ENCODE measurements at places on chromosomes 1 and 21.

DNA sequence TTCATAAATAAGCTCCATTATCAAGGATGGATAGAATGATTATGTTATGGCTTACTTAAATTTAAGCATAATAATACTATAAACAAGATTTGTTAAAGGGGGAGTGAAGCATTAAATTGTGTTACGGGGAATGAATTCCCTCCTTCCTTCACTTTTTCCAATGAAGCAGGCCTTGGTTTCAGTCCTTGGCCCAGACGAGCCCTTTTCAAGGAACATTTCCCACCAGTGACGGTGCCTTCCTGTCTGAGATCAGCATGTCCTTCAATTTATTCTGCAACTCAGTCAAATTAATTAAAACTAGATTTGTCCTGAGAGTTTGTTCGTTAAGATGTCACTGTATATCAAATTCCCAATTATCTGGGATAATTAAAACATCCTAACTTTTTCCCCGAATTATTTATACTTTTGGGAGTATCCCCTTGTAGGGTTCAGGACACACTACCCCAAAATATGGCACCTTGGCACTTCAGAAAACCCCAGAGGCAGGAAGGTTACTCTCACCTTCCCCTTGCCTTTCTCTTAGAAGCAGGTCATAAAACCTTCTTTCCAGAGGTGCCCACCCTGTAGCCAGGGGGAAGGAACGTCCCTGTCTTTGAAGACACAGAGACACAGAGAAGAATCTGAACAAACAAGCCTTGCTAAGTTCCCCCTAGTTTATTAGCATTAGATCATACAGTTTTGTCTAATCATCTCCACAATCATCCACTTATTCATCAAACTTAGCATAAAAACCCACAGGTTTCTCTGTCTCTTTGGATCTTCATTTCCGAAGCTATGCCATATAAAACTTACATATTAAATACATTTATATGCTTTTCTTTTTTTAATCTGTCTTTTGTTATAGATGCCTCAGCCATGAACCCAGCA, 86.2 kb upstream of the ARHGAP29 start:
- DNase-seq = no peak

DNA sequence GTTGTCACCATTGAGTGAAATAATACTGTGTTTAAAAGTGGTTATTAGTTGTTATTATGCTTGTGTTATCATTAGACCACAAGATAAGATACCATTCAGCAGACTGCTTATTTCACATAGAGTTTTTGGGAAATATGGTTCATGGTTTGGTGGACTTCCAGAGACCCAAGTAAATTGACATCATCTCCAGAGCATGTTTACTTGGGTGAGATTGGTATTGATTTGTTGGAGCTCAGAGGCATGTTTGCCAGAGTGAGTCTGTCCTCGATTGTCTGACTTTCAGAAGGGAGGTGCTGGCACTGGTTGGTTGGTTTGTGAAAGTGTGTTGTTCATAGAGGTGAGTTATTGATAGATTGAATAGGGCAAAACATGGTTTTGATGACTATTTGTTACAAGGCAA, 291.4 kb downstream of the TGFB2 start:
- DNase-seq = no peak

GRCh38 chr1:4119516-4120220, 219.6 kb upstream of the C1orf174 start:
- no peak for DNase-seq

GRCh38 chr21:45522381-45522780, 19.9 kb downstream of the SLC19A1 start:
- DNase-seq = no peak

GRCh38 chr1:54081306-54082270, 28.2 kb downstream of the TCEANC2 start:
- peak; percentile 44 for DNase-seq

GRCh38 chr1:98929437-98929836, 75.2 kb downstream of the PLPPR5 start:
- no peak for DNase-seq

DNA sequence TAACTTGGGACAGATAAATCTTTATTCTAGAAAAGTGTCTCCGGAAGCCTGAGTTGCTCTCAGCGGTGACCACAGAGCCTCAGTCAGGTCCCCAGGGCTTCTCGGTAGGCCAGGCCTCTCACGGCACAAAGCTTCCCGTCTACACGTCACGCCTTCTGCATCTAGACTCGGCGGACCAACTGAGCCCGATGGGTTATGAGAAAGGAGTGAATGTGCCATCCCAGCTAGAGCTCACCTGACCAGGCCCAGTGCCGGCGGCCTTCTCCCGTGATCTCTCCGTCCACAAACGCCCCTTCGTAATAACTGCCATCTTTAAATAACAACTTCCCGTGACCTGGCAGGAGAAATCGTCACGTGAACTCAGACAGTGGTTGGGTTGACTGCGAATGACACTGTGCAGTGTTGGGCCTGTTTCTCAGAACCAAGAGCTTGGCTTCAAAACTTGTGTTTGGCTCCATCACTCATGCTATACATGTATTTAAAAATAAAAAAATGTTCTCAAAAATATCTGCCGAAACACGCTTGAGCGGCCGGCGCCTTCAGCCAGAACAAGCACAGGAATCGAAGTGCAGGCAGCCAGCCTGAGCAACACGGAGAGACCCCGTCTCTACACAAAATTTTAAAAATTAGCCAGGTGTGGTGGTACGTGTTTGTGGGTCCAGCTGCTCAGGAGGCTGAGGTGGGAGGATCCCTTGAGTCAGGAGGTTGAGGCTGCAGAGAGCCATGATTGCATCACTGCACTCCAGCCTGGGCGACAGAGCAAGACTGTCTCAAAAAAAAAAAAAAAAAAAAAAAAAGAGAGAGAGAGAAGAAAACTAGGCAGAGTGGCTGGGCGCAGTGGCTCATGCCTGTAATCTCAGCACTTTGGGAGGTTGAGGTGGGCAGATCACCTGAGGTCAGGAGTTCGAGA, 3.1 kb downstream of the MORN1 start:
- DNase-seq = no peak

- DNase-seq = no peak
Observed at GRCh38 chr1:56496158-56496557, 83.2 kb downstream of the PLPP3 start.

DNA sequence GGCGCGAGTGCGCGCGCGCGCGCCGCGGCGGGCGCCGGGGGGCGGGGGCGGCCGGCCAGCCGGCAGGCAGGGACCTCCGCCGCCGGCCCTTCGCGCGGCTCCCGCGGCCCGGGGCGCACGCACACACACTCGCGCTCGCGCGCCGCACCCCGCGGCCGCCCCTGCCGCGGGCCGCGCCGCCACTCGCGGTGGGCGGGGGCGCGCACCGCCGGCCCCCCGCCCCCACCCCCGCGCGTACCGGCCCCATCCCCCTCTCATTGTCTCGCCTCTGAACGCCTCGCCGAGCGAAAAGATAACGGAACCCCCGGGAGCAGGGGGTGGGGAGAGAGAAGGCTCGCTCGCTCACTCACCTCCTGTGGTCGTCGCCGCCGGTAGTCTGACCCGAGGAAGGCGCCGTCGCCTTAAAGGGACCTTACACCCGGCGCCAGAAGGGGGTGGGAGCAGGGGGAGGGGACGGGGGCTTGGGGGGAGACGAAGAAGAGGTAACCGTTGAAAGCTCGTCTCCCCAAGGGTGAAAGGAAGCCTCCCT, 428 bp downstream of the POGZ start:
- peak; percentile 81 for DNase-seq

- DNase-seq = peak; percentile 58
Observed at GRCh38 chr1:71667216-71667615, 586.4 kb upstream of the ZRANB2 start.

GRCh38 chr1:39048745-39049370, 22.7 kb downstream of the NDUFS5 start:
- no peak for DNase-seq

DNA sequence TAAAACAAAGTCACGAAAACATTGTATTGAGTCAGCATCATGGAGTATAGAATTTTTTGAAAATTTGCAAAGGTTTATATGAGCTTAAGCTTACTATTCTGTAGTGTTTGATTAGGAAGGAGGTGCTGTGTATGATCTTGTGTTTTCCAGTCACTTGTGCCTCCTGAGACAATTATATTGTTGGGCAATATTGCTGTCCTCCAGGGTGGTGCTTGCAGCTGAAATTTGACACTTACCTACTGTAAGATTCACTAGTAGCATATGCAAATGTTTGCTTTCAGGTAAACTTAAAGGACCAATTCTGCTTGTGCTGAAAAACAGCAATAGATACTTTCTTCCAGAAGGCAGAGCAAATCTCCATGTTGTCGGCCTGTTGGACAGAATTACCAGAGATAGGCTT, 268.0 kb downstream of the TGFB2 start:
- peak; percentile 17 for DNase-seq

DNA sequence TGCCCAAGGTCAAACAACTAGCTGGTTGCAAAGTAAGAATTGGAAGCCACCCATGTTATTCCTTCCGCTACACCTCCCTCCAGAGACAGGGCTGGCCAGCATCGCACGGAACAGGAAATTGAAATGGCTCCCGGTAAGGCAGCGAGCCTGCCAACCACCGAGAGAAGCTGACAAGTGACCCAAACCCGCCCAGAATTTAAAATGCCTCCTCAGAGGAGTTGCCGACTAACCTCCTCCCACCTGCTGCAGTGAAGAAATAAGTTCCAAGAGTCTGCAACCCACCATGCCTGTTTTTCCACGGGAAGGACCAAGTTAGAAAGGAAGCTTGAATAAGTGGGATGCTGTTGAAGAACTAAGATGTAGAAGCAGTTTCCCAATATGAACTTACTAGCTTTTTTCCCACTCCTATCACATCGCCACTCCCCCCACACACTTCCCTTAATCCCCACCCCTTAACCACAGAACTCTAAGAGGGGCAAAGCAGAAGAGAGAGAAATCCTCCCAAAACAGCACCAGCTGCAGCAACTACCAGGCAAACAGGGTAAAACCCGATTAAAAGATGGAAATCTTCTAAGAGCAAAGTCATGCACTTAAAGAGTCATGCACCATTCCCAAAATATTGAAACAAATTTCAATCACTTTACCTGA, 78.6 kb downstream of the TIAM1 start:
- DNase-seq = no peak

- DNase-seq = no peak
Observed at GRCh38 chr1:15258833-15259621, 12.0 kb downstream of the FHAD1 start.

- no peak for DNase-seq
Observed at GRCh38 chr1:151807766-151808165, 2.5 kb upstream of the LINGO4 start.

DNA sequence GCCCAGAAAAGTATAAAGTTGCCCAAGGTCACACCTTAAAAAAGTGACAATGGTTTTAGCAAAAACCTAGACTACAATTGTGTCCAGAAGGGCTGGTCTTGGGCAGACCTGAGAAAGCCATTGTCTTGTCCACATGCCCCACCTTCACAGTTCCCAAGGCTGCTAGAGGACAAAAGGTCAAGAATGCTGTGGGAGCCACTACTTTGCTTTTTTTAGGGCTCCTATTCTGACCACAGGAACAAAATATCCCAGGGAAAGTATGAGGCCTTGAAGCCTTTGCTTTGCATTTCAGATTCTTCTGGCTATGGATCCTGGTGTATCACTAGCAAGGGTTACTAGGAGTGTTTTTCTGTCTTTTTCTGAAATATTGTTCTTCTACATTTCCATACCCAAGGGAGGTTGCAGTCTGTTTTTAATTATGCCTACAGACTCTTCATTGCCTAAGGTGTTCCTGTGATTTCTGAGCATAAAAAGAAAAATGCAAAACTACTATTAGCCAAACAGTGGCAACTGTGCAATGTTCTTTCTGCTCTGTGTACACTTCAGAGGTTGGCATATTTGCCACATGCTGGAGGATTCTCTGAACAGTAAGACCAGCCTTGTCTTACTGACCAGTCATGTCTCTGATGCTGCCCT, 10.7 kb downstream of the C1orf162 start:
- DNase-seq = no peak
